ENCODE measurements at places on chromosomes 13 and 19.

DNA sequence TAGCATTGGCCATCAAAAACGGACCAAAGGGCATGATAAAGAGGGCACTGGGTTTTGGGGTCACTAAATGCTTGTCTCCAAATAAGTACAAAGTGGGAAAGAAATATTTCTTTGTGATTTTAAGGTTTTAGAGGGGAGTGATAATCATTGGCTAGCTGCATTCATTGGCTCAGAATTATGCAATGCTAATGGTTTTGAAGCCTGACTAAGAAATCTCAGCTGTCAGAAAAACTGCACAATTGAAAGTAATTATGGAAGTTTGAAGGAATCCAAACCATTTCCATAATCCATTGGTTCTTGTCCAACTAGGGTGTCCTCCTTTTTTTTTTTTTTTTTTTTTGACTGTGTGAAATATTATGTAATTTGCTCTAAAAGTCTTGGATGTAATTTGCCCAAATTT lies 88.2 kb upstream of the ARGLU1 start:
- DNase-seq, result no peak

DNA sequence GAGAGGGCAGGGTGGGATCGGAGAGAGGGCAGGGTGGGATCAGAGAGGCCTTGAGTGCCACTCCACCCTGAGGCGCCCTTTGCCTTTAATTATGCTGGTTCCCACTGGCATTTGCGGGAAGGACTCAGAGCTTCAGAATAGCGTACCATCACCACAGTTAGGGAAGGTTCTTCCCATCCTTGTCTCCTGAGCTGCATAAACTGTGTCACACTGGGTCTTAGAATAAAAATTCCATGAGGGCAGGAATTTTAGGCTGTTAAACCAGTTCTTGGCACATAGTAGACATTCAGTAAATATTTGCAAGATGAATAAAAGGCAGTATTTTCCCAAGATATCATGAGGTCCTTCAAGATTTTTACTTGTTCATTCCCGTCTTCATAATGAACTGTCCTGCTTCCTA lies 24.4 kb downstream of the PPP2R1A start:
- DNase-seq, result peak; percentile 39

- no peak for DNase-seq
These were observed 186.9 kb upstream of the UBL3 start for GRCh38 chr13:30037306-30037705.

DNA sequence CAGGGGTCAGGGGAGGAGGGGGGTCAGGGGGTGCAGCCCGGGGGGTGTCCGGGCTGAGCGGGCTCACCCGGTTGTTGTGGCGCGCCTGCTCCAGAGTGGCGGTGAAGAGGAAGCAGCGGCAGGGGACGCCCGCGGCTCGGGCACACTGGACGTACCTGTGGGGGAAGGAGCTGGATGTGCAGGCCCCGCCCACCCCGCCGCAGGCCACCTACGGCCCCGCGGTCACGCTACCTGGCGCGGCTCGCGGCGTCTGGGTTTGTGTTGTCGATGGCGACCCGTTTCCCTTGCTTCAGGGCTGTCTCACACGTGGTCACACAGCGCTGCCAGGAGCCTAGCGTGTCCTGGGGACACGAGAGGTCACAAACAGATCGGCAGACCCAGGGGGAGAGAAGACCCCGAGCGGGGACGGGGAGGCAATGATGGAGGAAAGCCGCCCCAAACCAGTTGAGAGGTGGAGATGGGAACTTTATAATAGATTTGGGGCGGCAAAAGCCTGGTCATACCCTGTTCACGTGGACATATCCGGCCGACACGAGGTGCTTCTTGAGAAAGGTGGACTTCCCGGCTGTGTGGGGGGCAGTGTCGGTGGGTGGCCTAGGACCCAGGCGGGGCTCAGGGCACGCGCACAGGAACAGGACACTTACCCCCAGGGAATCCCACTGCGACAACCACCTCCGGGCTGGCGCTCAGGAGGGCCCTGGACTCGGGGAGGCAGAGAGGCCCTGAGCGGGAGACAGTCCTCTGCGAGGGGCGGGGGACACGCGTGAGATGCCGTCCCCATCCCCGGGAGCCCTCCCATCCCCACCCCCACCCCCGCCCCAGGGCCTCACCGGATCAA lies 5.6 kb downstream of the PNKP start:
- DNase-seq, result peak; percentile 48

DNA sequence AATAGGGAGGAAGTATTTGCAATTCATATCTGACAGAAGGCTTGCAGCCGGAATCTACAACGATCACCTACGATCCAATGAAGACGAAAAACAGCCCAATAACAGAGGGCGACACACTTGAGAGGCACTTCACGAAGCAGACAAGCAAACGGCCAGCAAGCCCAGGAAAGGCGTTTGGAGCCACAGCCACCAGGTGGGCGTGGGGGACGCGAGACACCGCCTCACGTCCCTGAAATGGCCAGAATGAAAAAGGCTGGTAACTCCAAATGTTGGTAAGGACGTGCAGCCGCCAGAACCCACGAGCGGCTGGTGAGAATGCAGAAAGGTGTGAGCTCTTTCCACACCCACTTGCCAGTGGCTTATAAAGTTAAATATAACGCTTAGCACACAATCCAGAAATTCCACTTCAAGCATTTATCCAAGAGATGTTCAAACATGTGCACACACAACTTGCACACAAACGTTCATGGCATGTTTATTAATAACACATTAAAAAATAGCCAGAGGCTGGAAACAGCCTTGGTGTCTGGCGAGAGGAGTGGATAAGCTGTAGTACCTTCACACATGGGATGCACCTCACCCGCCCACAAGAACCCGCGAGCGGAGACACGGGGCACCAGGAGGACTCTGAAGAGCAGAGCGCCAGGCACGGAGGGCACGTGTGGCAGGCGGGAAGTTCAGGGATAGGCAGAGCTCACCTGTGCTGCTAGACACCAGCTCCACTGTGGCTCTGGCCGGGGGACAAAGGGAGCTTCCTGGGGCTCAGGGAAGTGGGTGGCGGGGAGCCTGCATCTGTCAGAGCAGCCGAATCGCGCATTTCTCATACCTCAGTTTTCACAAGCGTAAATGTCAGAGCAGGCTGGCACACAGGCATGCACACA lies 89.3 kb downstream of the SPACA7 start:
- no peak for DNase-seq

GRCh38 chr13:109465148-109465547 lies 321.2 kb downstream of the IRS2 start:
- no peak for DNase-seq

DNA sequence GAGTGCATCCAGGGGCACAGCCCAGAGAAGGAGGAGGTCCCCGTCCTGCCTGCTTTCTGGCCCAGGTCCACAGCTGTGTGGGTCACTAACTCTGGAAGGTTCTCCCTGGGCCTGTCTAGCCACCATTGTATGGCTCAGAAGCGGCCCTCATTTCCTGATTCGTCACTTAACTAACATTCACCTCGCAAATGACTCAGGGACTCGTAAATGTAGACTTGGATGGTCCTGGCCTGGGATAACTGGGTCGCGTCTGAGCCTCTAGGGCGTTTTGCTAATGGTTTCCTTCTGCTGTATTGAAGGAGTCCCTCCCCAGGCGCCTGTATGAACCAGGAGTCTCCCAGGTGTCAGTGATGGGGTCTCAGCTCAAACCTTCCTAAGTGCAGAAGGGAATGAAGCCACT lies 162.8 kb downstream of the ZNF536 start:
- DNase-seq, result no peak

DNA sequence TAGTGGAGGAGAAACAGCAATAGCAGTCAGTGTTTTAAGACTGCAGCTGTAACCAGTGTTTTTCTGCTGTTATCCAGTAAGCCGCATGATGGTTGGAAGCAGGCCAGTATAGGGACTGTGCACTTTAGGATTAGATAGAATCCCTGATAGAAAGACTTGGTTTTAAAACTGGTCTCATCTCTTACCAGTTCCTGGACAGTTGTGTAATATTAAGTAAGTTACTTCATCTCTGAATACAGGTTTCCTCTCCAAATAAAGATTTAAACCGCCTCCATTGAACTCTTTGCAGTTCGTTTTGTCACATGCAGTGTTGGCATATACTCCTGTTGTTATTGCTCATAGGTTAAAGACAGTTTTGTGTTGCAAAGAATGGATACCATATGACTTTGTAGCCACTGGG lies 25.6 kb downstream of the URI1 start:
- DNase-seq, result no peak

- DNase-seq, result no peak
These were observed 10.0 kb upstream of the ZNF443 start for GRCh38 chr19:12450844-12451243.
